ENCODE measurements at places on chromosomes 4 and X. TPM values are rescaled to one million over a fixed set of nuclear protein-coding genes. Genes with fewer than 3 reads are reported as not detected.

SLITRK4 gene
- total RNA-seq: 23.9 TPM

MAMLD1 gene
- total RNA-seq: 1.6 TPM

PCYT1B gene
- total RNA-seq: not detected

ATRX gene
- total RNA-seq: 34.7 TPM

DNA sequence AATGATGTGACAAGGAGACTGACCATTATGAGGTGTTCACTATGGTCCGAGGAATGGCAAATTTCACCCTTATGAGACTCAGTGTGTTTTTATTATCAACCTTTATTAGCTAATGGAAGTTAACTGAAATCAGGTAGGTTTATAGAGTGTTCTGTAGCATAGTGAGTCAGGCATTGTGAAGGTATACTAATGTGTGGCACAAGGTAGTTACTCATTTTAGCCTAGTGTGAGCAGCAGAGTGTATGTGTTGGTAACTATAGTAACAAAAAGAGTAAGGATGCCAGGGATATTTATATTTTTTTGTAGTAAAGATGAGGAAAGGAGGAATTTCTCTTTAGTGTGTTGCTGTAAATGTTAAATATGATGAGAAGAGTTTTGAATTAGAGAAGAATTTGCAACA lies 12.0 kb downstream of the PDLIM5 start:
- peak overlapping the region; percentile 99 for H3K27ac ChIP-seq
- peak overlapping the region; percentile 10 for H3K4me3 ChIP-seq
- no peak for DNase-seq
- no peaks in the 10 kb centered on the region for H3K27me3 ChIP-seq
- peaks cover 96% of the 10 kb centered on the region for H3K4me1 ChIP-seq
- no peaks in the 10 kb centered on the region for H3K36me3 ChIP-seq

GRCh38 chr4:36919721-36920120 lies 324.8 kb upstream of the NWD2 start:
- DNase-seq: no peak
- H3K36me3 ChIP-seq: no peaks in the 10 kb centered on the region
- H3K27me3 ChIP-seq: no peaks in the 10 kb centered on the region
- no peak overlapping the region for H3K4me3 ChIP-seq

DNA sequence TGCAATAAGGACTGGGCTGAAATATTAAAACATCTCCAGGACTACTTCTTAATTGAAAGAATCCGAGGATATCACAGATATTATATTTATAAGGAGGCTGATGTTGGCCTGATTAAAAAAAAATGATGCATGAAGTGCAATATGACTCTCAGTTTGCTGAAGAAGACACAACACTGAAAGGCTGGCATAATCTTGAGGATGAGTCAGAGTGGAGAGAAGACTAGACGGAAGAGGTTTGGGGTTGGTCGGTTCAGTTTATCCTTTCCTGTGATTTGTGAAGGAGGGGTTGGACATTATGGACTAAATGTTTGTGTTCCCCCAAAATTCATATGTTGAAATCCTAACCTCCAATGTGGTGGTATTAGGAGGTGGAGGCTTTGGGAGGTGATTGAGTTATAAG lies 170.3 kb downstream of the CORIN start:
- H3K36me3 ChIP-seq: no peaks in the 10 kb centered on the region
- no peaks in the 10 kb centered on the region for H3K27me3 ChIP-seq

DNA sequence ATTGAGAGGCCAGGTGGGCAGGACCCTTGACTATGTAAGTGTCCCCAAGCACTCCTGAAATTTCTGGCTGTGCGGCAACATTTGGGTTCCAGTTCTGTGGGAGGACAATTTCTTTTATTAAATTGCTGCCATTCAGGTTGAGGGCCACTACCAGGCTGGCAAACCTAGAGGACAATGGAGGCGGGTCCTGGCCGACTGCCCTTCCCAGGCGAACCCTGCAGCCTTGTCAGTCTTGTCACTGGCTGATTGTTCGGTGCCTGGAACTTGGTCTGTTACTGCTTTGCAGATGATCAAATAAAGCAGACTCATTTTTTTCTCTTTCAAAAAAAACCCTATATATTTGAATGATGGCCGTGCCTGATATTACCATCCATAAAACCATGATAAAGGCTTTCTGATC lies 6.6 kb upstream of the TMEM128 start:
- H3K27me3 ChIP-seq: no peaks in the 10 kb centered on the region
- H3K4me1 ChIP-seq: no peaks in the 10 kb centered on the region
- H3K4me3 ChIP-seq: no peak overlapping the region

- no peak overlapping the region for H3K4me3 ChIP-seq
- no peaks in the 10 kb centered on the region for H3K36me3 ChIP-seq
- no peaks in the 10 kb centered on the region for H3K27me3 ChIP-seq
- no peak overlapping the region for H3K27ac ChIP-seq
Measured at GRCh38 chrX:123487236-123487635, 245.6 kb downstream of the THOC2 start.

Data from gastrocnemius medialis (tissue), 4 donors.